ENCODE measurements at places on chromosomes 3 and 15. TPM values are rescaled to one million over a fixed set of nuclear protein-coding genes. Genes with fewer than 3 reads are reported as not detected.

DNA sequence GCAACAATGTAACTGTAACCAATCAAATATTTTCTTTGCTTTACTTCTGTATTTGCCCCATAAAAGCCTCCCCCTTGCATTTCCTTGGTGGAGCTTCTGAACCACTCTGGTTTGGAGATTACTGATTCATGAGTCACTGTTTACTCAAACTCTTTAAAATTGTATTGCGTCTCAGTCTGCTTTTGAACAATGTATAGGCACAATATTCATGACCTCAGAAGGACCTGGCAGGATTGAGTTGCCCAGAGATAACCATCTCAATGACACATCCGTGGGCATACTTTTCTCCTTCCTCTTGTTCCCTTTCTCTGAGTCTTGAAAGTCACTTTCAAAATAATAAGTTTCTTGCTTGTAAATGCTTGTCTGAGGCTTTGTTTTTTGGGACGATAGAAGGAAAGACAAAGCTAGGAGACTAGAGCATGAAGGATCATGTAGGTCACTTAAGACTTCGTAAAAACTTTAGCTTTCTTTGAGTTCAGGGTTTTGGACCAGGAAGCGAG lies 57.1 kb upstream of the POU1F1 start:
- no peaks in the 10 kb centered on the region for H3K4me1 ChIP-seq
- H3K36me3 ChIP-seq = no peaks in the 10 kb centered on the region
- no peak overlapping the region for H3K4me3 ChIP-seq

GRCh38 chr3:194964809-194965208 lies 279.1 kb downstream of the FAM43A start:
- DNase-seq = no peak
- no peak overlapping the region for H3K4me3 ChIP-seq

DNA sequence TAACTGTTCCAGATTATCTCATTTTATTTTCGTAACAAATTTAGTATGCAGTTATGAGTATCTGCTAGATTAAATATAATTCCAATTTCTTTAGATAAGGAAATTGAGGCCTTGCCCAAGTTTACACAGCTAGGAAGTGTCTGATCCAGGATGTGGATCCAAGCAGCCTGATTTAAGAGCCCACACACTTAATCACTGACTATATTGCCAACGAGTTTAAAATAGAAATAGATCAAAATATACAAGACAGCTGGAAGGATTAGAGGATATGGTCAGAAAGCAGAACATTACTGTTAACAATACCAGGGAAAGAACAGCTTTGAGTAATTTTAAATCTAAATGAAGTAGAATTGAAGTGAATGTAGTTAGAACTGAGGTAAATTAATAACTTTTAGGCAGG lies 215.2 kb downstream of the C3orf38 start:
- no peak overlapping the region for H3K4me3 ChIP-seq
- H3K36me3 ChIP-seq = no peaks in the 10 kb centered on the region
- H3K4me1 ChIP-seq = no peaks in the 10 kb centered on the region
- H3K27me3 ChIP-seq = no peaks in the 10 kb centered on the region

DNA sequence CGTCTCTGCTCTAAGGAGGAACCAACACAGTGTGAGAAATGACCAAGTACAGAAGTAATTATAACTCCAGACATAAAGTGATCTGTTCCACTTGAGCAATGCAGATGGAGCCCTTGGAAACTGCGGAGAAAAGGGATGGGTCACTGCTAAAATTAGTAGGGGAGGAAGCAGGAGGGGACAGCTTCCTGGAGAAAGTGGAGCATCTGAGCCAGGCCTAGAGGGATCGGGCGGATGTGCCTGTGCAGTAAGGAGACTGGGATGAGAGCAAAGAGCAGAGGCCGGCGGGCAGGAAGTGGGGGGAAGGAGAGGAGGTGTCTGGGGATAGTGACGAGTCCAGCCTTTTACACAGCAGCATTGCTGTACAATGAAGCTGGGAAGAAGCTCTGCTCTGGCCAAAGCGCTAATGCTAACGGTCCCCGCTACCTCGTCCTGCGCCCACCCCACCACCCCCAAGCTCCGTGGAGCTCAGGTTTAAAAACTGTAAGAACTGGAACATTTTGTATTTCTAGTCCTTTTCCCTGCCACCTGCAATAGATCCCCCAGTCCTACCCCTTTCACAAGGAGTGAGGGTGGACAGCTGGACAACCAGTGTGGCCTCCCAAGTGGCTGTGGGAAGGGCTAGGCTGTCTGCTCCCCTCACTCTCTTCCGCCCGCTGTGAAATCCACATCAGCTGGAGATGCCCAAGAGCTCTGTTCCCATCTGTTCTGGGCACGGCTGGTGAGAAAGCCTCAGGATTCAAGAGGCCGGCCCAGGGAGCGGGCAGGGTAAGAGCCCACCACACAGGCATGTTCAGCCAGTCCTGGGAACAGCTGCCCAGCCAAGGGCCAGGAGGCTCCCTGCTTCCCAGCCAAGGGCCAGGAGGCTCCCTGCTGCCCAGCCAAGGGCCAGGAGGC lies 53.0 kb upstream of the HES1 start:
- H3K27me3 ChIP-seq = peaks cover 8% of the 10 kb centered on the region
- no peak overlapping the region for H3K27ac ChIP-seq
- no peaks in the 10 kb centered on the region for H3K36me3 ChIP-seq
- peaks cover 5% of the 10 kb centered on the region for H3K4me1 ChIP-seq
- H3K4me3 ChIP-seq = no peak overlapping the region

- H3K4me1 ChIP-seq = peaks cover 12% of the 10 kb centered on the region
- no peak overlapping the region for H3K27ac ChIP-seq
- no peak for DNase-seq
Measured at GRCh38 chr3:111852540-111852939, 6.5 kb upstream of the PHLDB2 start.

DNA sequence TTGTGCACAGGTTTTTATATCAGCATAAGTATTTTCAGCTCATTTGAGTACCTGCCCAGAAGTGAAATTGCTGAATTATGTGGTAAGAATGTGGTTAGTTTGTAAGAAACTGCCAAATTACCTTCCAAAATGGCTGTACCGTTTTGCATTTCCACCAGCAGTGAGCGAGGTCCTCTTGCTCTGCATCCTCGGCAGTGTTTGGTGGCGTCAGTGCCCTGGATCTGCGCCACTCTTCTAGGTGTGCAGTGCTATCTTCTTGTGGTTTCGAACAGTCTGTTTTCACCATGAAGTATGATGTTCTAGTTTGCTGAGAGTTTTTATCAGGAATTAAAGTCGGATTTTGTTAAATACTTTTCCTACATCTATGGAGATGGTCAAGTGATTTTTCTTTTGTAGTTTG lies 24.8 kb upstream of the PCSK6 start:
- no peak overlapping the region for H3K4me3 ChIP-seq
- no peak for DNase-seq
- peaks cover 12% of the 10 kb centered on the region for H3K36me3 ChIP-seq
- no peak overlapping the region for H3K27ac ChIP-seq

DNA sequence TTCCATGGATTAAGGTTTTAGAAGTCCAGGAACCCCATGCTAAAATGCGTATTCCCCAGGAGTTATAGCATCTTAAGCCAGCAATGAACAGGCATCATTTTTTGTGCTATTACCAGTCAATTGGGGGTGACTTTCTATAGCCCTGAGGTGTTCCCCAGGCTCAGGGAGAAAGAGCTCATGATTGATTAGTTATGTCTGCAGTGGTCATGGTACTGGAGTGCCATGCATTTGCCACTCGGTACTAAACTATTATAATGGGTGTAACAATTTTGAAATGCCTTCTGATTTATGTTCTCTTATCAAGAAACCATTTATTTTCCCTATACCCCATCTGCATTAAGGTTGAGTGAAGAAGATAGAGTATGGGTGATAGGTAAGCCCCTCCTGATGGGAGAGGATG lies 11.9 kb downstream of the LRRC31 start:
- peaks cover 2% of the 10 kb centered on the region for H3K27me3 ChIP-seq
- no peaks in the 10 kb centered on the region for H3K36me3 ChIP-seq
- H3K27ac ChIP-seq = no peak overlapping the region
- no peak for DNase-seq
- no peaks in the 10 kb centered on the region for H3K4me1 ChIP-seq
- no peak overlapping the region for H3K4me3 ChIP-seq

GRCh38 chr3:55484191-55484689 lies 2.9 kb downstream of the WNT5A start:
- peaks cover 24% of the 10 kb centered on the region for H3K27me3 ChIP-seq
- no peak overlapping the region for H3K4me3 ChIP-seq
- H3K36me3 ChIP-seq = no peaks in the 10 kb centered on the region
- DNase-seq = no peak
- no peak overlapping the region for H3K27ac ChIP-seq

GRCh38 chr3:105911496-105911895 lies 42.7 kb upstream of the CBLB start:
- DNase-seq = no peak
- H3K4me3 ChIP-seq = no peak overlapping the region
- no peak overlapping the region for H3K27ac ChIP-seq
- H3K4me1 ChIP-seq = no peaks in the 10 kb centered on the region

GRCh38 chr15:90154861-90155626 lies 46.1 kb upstream of the SEMA4B start:
- no peaks in the 10 kb centered on the region for H3K27me3 ChIP-seq
- H3K27ac ChIP-seq = no peak overlapping the region
- DNase-seq = no peak
- no peaks in the 10 kb centered on the region for H3K36me3 ChIP-seq

DNA sequence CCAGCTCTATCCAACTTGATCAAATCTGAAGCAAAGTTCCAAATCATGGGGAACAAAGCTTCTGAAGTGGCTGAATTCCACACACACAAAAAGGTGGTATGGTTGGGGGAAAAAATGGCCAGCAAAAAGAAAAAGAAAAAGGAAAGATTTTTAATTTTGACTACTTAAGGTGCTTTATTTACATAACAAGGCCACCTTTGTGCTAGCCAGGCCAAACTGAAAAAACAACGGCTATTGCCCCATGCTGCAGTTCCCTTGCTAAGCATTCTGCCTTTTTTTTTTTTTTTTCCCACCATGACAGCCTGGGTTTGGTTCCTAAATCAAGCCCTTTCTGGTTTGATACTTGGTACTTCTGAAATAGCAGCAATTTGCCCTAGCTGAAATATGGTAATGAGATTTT lies 66.5 kb upstream of the DAZL start:
- no peak for DNase-seq
- no peak overlapping the region for H3K27ac ChIP-seq
- H3K27me3 ChIP-seq = peaks cover 1% of the 10 kb centered on the region
- peaks cover 7% of the 10 kb centered on the region for H3K36me3 ChIP-seq

- H3K4me3 ChIP-seq = no peak overlapping the region
- no peaks in the 10 kb centered on the region for H3K4me1 ChIP-seq
- no peak for DNase-seq
- peaks cover 1% of the 10 kb centered on the region for H3K27me3 ChIP-seq
- H3K27ac ChIP-seq = no peak overlapping the region
- no peaks in the 10 kb centered on the region for H3K36me3 ChIP-seq
Measured at GRCh38 chr3:62951037-62951613, 75.9 kb upstream of the CADPS start.

DNA sequence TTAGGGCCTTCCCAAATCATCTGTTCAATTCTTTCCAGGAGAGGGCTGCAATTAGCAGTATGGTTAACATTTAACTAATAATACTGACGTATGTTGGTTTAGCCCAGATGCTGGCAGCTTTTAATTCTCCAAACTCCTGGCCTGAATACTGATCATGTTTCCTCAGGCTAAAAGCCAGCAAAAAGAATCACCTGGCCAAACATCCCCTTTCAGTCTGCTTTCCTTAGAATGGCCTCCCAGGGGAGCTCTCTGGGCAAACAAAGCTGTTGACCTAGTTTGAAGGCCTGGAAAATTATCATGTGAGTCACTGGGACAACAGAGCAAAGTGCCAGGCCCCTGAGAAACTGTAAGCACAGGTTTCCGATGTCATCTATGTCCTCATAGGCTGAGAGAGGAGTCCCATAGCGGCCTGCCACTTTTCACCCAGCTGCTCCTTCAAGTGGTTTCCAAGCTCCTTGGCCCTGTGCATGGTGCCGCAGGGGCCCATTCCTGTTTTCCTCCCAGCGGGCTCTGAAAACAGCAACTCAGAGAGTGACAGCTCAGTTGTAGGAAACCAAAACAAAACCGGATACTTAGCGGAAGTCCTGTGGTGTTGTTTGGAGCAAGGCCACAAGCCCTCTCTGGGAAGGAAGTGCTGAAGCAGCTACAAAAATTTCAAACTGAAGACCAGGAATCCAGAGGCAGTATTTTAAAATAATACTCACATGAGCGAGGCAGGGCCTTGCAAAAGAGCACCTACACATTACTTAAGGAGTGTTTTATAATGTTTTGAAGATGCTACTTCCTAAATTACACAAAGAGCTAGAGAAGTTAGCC lies 36.5 kb upstream of the RAB11A start:
- no peaks in the 10 kb centered on the region for H3K36me3 ChIP-seq
- DNase-seq = peak; percentile 73
- no peaks in the 10 kb centered on the region for H3K27me3 ChIP-seq
- peak overlapping the region; percentile 100 for H3K27ac ChIP-seq
- peak overlapping the region; percentile 84 for H3K4me3 ChIP-seq

GRCh38 chr3:143252931-143253330 lies 133.4 kb downstream of the CHST2 start:
- no peak overlapping the region for H3K4me3 ChIP-seq
- H3K27me3 ChIP-seq = no peaks in the 10 kb centered on the region
- peaks cover 14% of the 10 kb centered on the region for H3K36me3 ChIP-seq
- no peak for DNase-seq
- no peak overlapping the region for H3K27ac ChIP-seq

DNA sequence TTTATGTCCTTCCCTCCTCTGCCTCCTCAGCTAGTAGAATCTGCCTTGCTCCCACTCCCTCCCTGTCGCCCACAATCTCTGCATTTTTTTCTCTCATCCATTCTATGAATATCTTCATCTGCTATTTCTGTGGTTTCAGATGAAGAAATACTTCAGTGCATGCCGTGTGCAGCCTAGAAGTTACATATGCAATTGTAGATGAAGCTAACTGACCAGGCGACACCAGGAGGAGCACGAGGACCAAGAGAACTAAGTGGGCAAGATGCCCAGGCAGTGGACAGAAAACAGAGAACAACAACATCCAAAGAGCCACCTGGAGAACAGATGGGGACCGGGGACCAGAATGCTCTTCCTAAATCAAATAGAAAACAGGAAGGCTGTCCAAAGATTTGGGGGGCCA lies 121.4 kb upstream of the ATP11B start:
- DNase-seq = no peak
- peaks cover 4% of the 10 kb centered on the region for H3K27me3 ChIP-seq
- H3K4me3 ChIP-seq = no peak overlapping the region
- H3K36me3 ChIP-seq = no peaks in the 10 kb centered on the region

CYP8B1 gene
- not detected for polyA plus RNA-seq

CD86 gene
- polyA plus RNA-seq = 6.2 TPM

CFAP44 gene
- not detected for polyA plus RNA-seq

CNTN4 gene
- polyA plus RNA-seq = not detected

DNAH12 gene
- polyA plus RNA-seq = not detected

HCN4 gene
- polyA plus RNA-seq = not detected

Data from immature natural killer cell (primary cell).